ENCODE measurements at places on chromosomes 11 and 22.
A peak's percentile ranks its signal among the peaks of the same experiment; 100 is the strongest.

DNA sequence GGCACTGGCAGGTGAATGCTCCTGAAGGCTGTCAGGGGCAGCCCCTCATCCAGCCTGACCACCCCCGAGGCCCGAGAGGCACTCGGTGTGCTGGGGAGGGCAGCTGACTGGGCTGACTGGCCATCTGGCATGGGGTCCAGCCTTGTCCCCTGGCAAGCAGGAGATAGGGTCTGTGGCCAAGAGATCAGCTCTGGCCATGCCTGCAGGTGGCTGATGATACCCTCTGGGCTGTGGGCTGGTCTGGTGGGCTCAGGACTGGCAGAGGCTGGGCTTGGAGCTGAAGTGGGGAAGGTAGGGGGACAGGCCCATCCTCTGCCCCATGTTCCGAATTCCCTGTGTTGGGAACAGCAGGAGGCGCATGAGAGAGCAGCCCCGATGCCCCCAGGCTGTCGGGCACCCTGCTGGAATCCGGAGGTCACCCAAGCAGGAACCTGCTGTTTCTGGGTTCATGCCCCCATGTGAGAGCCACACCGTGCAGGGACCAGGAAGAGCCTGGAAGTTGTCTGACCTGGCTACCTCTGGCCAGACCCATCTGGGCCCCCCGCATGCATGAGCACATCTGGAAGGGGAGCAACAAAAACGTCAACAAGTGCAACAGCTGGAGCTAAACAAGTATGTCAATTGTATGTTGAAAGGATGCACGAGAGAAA lies 527.0 kb downstream of the TBC1D22A start:
- no peak for DNase-seq

DNA sequence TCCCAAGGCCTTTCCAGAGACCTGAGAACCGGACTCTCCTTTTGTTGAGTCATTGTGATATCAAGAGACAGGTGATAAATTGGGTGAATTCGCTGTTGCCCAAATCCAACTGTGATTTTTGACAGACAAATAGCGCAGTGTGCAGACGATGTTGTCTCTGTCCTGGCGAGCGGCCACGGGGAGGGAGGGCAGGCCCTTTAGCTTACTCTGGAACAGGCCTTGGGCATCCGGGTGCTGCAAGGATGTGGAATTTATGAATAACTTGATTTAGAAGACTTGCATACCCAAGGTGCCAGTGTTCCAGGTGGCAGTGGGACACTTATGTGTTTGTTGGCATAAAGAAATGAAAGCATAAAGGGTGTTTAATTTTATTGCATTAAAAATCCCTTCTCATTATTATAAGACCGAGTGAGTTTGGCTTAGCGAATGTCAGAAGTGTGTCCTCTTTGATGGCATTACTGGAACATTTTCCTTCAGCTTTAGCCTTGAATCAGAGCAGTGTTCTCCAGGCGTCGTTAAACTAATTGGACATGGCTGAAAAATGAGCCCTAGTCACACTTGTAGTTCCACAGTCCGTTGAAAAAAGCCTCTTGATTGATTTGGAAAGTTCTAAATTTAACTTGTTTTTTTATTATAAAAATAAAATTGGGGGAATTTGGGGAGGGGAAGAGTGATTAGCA lies 9.4 kb downstream of the LDLRAD3 start:
- peak; percentile 73 for DNase-seq

GRCh38 chr11:128896356-128896755 lies 5.2 kb downstream of the KCNJ5 start:
- DNase-seq, result no peak

DNA sequence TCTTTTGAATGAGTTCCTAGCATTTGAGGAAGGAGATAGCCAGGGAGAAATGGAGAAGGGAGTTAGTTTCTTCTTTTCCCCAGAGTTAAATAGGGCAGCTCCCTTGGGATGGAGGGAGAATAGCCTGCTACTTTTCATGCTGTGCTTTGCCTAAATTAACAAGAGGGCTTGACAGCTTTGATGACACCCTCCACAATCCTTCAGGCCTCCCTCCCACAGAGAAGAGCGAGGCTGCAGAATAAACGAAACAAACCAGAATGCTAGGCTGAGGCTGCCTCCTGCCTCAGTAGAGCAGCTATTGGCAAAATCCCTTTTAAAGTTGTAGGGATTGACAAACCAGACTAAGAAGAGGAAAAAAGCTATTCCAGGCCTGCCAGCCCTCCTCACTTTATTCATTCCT lies 94.6 kb downstream of the C11orf58 start:
- DNase-seq, result no peak

DNA sequence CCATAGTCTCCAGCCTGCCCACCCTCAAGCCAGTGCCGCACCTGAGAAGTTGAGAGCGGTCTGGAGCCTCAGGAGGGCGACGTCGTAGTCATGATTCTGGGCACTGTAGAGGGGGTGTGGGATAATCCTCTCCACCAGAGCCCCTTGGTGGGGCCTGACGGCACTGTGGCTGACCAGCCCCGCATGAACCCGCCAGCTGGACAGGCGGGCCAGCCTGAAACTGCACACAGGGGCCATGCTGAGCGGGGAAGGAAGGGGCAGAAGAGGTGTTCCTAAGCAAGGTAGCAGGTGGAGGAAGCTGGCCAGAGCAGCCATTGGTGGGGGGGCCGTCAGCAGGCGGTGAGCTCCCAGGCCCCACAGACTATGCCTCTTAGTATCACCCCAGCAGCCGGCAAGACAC lies 13.1 kb downstream of the TMPRSS5 start:
- DNase-seq, result no peak

GRCh38 chr11:126072141-126072741 lies 9.6 kb upstream of the CDON start:
- no peak for DNase-seq

GRCh38 chr11:93727985-93728791 lies 13.1 kb downstream of the TAF1D start:
- no peak for DNase-seq

DNA sequence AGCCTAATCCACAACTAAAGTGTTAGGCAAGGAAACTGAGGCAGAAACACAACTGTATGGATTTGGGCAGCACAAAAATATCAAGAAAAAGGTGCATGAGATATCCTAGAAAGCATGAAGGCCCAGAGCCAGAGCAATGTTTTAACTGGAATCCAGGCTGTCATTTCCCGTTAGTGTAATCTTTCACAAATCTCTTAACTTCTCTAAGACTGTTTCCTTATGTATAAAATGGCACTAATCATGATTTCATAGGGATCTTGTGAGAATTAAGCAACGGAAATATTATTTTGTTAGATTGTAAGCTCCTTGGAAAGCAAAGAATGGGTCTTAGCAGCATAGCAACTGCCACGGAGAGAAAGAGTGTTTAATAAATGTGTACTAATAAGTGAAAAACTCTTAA lies 14.7 kb upstream of the SYTL2 start:
- no peak for DNase-seq

- no peak for DNase-seq
Observed at GRCh38 chr11:65055538-65055937, 2.8 kb downstream of the NAALADL1 start.

DNA sequence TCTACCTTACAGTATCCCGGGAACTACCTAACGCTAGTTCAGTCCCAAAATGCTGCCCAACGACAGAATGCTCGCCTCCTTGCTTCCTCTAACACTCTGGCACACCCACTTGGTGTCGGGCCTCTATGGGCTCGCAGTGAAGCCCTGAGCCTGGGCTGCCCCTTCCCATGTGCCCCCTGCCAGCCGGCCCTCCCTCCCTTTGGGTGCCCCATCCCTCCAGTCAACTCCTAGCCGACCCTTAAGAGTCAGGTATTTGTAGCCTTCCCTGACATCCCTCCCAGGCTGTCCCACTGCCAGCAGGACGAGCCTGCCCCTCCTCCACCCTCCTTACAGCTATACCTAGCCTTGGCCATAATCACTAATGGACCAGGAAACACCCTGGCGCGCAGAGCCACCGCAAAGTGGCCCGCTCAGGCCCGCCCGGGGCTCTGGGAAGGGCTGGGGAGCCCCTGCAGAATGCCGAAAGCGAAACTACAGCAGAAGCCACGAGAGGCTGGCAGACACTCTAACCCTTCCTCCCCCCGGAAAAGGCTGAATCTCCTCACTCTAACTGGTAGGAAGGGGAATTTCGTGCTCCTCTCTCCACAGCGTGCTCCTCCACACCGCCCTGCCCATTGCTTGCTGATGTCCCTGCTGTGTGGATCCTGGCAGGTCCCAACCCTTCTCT lies 8.2 kb downstream of the CBX7 start:
- no peak for DNase-seq

DNA sequence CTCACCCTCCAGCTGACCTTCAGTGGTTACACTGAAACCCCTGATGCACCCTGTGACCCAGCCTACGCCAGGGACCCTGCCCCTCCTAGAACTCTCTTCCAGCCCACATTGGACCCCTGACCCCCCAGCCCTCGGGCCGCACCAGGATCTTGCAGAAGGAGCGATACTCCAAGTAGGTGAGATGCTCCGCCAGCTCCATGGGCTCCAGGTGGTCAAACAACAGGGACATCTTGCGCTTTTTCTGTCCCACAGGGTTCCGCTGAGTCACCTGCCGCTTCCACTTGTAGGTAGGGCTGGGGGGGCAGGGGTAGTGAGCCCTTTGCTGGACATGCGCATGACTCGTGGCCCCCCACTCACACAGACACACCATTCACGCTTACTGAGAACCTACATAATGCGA lies 4.1 kb downstream of the RASGRP2 start:
- no peak for DNase-seq

DNA sequence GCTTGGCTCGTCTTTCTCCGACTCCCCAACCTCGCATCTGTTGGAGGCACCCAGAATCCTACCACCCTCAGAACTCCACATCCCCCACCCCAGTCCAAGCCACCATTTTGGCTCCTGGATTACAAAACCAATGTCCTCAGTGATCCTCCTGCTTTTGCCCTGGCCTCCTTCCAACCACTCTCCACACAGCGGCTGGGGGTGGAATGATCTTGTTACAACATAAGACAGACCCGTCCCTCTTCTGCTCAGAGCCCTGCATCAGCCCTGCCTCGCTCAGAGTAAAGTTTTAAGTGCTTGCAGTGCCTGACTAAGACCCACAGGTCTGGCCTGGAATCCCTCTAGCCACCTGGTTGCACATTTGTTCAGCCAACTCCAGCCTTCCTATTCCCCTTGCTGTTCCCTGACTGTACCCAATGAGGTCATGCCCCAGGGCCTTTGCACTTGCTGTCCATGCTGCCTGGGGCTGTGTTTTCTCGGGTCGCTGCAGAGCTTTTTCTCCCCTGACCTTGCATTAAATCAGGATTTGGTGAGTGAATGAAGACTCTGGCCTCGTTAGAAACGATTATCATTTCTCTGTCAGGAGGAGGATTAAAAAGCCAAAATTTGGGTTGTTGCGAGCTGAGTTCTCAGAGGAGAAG lies 67.3 kb downstream of the IGF2 start:
- no peak for DNase-seq

DNA sequence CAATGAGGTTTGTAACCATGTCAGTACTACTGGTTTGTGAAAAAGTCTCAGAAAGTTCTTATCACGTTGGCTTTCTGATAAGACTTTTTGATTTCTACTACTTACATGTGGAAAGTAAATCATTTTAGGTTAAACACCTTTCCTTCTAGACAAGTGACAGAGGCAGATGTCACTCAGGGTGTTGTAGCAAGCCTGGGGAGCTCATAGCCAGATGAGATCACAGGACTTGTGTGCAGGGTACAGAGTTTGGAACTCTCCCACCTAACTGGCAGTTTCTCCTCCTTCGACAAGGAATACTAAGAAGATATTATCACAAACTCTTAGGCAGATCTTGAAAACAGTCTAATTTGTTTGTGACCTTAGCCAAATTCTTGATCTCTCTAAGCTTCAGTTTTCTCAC lies 49.4 kb upstream of the PICALM start:
- DNase-seq, result no peak

DNA sequence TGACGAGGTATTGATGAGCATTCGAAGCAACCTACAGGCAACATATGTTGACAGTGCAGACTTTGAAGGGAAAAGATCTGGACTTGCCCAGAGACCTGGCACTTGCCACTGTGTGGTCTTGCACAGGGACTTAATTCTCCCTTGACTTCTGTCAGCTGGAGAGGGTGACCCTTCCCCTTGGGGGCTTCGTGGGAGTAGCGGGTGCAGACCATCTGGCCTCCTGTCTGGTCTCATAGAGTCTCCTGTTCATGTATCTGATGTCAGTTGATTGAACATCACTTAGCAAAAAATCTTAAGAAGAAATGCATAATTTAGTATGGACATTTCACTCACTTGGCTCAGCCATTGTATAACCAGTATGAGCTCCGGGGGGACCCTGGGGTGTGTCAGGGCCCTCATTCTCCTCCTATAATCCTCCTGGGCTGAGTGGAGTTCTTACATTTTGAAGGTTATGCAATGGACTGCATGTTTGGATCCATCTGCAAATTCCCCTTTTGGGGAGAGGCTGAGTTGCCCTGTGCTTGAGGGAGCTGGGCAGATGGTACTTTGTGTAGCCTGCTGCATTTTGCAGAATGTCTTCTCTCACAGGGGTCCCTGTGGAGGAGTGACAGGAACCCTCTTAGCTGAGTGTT lies 13.0 kb downstream of the BCR start:
- DNase-seq, result no peak

DNA sequence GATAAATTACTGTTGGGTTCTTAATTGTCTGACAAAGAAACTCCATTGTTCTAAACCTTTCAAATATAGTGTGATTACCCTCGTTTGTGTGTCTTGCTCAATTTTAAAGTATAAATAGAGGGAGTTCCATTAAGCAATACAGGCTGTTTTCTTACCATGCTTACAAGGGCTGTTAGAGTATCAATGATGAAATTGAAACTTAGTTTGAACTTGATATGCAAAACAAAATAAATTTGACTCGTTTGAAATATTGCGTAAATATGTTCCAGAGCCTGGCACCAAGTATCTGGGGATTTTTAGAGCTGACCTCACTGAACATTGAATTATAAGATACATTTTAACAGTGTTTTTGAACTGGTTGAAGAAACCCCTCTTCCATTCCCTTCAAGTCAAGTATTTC lies 31.7 kb downstream of the TEAD1 start:
- DNase-seq, result no peak

DNA sequence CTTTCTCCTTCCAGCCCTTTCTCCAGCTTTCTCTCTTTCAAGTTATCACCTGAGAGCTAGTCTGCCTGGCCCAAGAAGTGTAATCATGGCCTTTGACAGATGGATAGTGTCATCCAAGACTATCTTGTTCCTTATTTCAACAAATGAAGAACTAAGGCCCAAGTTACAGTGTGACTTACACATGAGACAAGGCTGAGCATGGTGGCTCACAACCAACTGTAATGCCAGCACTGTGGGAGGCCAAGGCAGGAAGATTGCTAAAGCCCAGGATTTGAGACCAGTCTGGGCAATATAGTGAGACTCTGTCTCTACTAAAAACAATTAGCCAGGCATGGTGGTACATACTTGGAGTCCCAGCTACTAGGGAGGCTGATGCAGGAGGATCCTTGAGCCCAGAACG lies 3.7 kb upstream of the RANGAP1 start:
- no peak for DNase-seq

DNA sequence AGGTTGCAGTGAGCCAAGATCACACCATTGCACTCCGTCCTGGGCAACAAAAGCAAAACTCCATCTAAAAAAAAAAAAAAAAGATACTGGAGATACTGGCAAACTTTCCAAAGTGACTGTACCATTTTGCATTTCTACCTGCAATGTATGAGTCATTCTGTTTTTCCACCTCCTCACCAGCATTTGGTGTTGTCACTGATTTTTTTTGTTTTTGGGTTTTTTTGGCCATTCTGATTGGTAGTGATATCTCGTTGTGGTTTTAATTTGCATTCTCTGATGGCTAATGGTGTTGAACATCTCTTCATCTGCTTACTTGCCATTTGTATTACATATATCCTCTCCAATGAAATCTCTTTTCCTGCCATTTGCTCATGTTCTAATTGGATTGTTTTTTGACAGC lies 12.0 kb upstream of the RBX1 start:
- no peak for DNase-seq

- DNase-seq, result peak; percentile 35
Observed at GRCh38 chr22:28799606-28800307, 612 bp downstream of the XBP1 start.

GRCh38 chr22:29710922-29711593 lies 8.7 kb upstream of the CABP7 start:
- no peak for DNase-seq

Measured in putamen (tissue), 1 donor.